ENCODE measurements at places on chromosomes 3 and 15.

DNA sequence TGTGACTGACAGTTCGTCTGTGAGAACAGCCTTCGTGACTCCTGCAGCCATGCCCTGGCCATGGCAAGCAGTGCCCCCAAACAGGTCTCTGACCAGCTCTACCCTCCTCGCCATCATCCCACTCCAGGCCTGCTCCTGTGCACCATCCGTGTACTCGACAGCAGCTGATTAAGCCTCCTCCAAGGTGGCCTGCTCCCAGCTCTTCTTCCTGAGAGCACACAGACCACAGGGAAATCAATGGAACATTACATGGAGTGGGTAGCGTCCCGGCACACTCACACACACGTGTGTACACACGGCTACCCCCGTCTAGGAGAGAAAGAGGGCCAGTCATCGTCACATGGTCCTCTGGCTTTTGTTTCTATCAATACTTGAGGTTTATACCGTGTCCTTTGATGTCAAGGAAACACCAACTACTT, 21.1 kb downstream of the ANXA2 start:
- DNase-seq: no peak

DNA sequence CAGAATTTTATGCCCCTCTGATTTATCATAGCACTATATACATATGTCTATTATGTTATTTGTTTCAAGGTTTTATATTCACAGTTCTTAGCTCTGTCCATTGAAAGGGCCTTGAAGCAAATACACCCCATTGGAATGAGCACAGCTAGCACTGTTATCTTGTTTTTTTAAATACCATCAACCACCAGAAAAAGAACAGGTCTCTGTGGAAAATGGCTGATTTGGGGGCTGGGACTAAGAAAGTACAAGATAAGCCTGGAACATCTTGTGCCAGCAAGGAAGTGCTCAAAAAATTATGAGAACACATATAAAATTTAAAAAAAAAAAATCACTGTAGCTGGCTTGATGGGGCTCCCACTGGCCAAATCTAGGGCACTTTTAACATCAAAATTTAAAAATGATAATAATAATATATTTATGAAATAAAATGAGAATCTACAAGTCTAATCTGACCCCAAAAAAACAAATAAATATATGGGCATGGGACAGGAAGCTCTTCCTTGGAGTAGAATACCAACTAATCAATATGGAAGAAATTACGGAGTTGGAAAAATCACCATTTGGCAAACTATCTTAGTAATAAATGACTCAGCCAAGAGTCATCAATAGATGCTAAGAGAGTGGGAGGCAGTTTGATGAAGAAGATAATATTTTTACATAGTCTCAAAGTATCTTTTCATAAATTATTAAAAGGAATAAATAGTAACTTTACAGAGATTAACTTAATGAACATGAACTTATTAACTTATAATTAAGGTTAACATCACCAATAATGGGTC, 20.5 kb downstream of the IFT80 start:
- DNase-seq: no peak

DNA sequence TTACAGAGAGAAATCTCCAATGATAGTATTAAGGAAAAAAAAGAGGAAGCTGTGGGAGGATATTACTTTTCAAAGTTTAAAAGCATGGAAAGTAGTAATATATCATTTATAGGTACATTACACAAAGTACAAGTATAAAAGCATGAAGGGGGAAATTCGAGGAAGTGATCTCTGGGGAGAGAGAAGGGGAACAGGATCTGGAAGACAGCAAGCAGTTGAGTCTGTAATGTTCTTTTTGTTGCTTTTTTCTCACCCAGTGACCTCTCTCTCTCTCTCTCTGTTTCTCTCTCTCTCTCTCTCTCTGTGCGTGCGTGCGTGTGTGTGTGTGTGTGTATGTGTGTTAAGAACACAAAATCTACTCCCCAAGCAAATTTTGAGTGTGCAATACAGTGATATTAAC, 10.2 kb downstream of the C3orf20 start:
- DNase-seq: no peak

- no peak for DNase-seq
These were observed 29.4 kb upstream of the HEG1 start for GRCh38 chr3:125085166-125085565.

DNA sequence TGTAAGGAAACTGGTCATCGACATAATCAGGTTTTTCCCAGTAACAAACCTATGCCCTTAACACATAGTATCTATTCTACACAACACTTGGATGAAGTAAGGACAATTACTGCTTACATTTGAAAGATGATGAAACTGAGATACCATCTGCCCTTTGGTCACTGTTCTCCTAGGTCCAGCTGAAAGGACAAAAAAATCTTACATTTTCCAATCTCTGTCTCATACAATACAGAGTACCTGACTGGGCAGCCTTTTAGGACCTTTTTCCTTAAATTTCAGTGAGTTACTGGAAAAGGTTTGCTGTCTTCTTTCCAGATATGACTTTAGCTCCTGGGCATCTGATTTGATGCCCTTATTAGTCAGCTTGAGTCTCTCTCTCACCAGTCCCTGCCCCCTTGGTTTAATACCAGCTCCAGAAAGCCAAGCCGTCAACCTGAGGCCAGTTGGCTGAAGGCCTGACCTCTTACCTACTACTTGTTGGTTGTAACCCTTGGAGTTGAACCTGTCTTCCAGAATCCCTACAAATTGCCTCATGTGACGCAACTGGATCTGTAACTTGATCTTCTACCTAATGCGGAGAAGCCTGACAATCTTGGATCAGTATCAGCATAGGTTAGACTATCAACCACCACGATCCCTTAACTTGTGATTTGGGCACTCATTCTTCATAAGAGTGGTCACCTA, 355.3 kb upstream of the ZNF385D start:
- no peak for DNase-seq

- DNase-seq: peak; percentile 4
These were observed 178.8 kb downstream of the POTEB3 start for GRCh38 chr15:21261396-21261964.

DNA sequence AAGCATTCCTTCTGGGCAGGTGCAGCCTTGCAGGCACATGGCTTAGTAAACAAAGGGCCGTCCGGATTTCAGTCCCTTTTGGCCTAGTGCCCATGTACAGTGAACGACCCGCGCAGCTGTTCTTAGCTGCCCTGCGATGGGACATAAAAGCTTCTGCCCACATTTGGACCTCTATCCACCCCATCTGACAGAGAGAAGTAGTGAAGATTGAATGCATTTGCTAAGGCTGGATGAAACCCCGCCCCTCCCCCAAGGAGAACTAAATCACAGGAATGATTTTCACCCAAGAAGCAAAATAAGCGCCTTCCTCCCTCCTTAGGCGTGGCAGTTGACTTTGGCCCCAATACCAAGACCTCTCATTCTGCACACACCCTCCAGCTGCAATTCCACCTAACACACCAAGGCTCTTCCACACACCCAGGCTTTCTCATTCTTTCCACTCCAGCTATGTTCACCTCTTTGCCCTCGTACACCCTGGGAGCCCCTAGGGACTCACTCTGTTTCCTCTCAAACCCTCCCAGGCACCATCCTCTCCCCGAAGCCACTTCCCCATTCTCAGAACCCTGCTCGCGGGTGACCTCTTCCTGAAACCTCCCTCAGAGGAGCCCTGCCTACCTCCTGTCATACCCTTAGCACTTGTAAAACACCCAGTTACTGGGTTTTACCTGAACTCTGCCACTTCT, 14.1 kb upstream of the HRH1 start:
- DNase-seq: peak; percentile 64

DNA sequence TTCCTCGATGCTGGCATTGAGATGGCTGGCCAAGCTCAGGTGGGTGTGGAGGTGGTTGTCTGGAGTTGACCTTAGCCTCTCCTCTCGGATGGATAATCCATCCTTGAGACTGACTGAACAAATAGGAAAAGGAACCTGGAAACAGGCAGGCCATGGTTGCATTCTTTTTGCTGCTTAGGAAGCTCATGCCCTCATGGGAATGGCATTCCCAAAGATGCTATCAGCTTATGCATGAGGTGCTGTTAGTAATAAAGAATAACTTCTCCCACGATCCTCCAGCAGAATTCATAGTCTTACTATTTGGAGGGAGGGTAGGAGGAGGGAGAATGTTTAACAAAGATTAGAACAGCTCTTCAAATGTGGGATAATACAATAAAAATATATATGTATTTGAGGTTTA, 303.0 kb upstream of the TPM1 start:
- DNase-seq: no peak

GRCh38 chr3:72036899-72037298, 252.0 kb upstream of the PROK2 start:
- no peak for DNase-seq
